Hematopoietic multipotent progenitor cell treated with erythropoietin and hydrocortisone succinate and interleukin-3 and kit ligand, for 15 days (in vitro differentiated cells): ENCODE measurements at places on chromosomes 3 and 15.

DNA sequence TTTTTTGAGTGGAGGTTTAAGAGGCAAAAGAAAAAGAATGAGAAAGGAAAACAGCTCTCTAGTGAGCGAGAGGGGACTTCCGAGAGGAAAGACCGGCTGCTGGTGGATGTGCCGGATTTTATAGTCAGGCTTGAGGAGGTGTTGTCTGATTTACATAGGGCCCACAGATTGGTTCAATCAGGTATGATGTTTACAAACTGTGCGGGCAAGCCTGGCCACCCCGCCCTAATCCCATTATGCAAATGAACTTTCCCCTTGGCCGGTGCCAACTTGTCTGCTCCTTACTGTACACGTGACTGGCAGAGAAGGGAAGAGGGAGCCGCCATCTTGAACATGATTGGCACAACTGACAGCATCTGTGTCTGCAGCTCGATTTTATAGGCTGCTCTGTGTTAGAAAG is 44.7 kb downstream of the FAM43A start:
- no peak for DNase-seq

DNA sequence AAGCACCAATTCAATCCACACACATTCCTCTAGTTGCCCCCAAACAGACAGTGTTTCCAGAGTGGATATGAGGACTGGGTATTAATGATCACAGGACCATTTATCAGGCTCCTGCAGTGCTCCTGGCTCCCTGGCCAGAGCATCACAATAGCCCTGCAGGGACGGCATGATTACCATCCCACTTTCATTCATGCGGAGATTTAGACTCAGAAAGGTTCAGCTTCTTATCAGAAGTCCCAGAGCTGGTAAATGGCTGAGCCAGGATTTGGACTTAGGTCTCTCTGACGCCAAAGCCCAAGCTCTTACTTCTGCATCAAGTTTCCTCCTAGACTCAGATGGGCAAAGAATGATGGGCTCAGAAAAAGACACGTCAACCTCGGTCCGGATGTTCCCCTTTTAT is 2.9 kb upstream of the EPHB3 start:
- DNase-seq, result no peak

DNA sequence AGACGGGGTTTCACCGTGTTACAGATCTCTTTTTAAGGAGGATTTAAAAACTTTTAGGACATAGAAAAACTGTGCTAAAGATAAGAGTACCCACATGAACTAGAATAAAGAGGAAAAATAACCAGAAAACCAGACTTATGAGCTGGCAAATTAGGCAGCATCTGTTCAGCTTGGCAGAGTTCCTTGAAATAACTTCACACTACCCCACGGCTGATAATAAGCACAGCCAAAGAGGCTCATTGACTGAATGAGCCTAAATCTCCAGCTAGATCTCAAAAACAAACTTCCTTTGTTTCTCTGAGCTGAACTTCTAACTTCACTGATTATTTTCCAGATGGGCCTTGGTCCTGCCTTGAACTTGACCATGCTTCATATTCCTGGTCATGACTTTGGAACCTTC is 26.7 kb upstream of the PIK3R4 start:
- no peak for DNase-seq

DNA sequence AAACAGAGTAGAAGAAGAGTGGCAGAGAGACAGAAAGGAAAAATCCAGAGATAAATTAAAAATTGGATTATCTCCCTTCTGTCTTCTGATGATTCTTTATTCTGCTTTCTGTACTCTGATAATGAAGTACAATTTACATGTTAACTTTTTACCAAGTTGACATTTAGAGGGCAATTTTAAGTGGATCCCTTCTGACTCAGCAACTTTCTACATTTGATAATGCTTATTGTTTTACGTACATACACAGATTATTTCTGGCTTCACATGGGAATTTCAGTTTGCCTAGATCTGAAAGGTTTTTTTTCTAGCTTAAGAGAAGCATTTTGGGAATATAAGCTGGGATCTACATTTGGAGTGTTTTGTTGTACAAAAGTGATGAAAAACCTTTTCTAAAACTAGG is 491.3 kb downstream of the OTOL1 start:
- no peak for DNase-seq

DNA sequence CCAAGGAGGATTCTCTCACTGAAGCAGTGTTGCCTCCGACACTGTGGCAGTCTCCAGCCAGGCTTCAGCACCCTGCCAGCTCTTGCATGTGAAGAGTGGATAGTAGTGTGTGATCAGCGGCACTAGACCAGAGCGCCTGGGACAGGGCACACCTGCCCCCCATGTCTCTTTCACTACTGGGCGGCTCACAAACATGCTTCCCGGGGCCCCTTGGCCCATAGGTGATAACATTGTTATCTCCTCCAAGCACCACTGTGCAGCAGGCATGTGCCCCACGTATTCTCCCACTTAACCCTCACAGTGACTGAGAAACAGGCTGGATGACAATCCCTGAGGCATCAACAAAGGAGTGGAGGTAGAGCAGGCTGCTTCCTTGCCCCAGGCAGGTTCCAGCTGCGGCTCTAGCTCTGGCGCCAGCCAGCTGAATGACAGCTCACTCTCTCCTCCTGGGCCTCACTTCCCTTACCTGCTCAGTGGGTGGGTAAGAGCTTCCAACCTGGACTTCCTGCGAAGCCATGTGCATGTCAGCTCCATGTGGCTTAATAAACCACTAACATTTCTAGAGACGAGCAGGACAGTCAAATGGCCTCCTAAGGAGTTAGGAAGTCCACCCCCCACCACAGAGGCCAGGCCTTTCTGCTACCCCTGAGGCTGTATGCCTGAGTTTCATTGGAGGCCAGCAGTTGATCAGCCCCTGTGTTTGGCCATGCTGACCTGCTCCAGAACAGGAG is 37.8 kb downstream of the KLF13 start:
- DNase-seq, result peak; percentile 72

- no peak for DNase-seq
Measured at GRCh38 chr3:88440701-88441100, 290.9 kb downstream of the C3orf38 start.

DNA sequence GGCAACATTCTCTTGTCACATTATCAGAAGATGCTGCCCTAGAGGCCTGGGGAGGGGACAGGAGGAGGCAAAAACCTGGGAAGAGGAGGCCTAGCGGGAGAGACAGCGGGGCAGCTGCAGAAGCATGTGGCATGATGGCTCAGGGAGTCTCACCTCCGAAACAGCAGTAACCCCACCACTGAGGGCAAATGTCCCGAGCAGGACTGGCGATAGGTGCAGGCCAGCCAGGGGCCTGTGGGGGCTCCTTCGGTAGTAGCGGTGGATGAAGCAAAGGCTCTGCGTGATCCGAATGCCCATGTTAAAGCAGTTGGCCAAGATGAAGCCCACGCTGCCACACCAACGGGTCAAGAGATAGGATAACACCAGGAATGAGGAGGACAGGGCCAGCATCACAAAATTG is 38.0 kb downstream of the RFT1 start:
- DNase-seq, result no peak

GRCh38 chr15:84772031-84772430 is 23.6 kb downstream of the ZNF592 start:
- no peak for DNase-seq
